ENCODE measurements at places on chromosomes 12 and 14. TPM values are rescaled to one million over a fixed set of nuclear protein-coding genes. Genes with fewer than 3 reads are reported as not detected.

Gene RTL1
- not detected for polyA plus RNA-seq

Gene RTRAF
- 246 TPM for polyA plus RNA-seq

Gene SLC38A4
- 32.1 TPM for polyA plus RNA-seq

Gene LPCAT3
- polyA plus RNA-seq, result 69.0 TPM

Gene SYNDIG1L
- polyA plus RNA-seq, result 0.31 TPM

Gene RASSF9
- polyA plus RNA-seq, result 14.5 TPM

Gene GPR137C
- 9.9 TPM for polyA plus RNA-seq

Gene GNPTAB
- polyA plus RNA-seq, result 36.4 TPM

Gene OAS1
- 13.1 TPM for polyA plus RNA-seq

Gene AQP6
- 28.6 TPM for polyA plus RNA-seq

Gene CLEC14A
- 14.3 TPM for polyA plus RNA-seq

Gene LRFN5
- 11.8 TPM for polyA plus RNA-seq

Gene FAM90A1
- polyA plus RNA-seq, result 3.1 TPM

Gene CPNE6
- not detected for polyA plus RNA-seq

Gene KRT72
- polyA plus RNA-seq, result not detected

Gene DNAI7
- polyA plus RNA-seq, result 10.2 TPM

Gene KLRG1
- polyA plus RNA-seq, result 1.8 TPM

Gene HRK
- 0.54 TPM for polyA plus RNA-seq

Gene CEBPE
- polyA plus RNA-seq, result 0.30 TPM

Measured in renal pelvis (tissue), 12 donors.